Renal pelvis (tissue), 12 donors: ENCODE measurements at places on chromosomes 16 and 17. TPM values are rescaled to one million over a fixed set of nuclear protein-coding genes. Genes with fewer than 3 reads are reported as not detected.

Gene PRAC2
- polyA plus RNA-seq, result not detected

Gene KRTAP4-5
- not detected for polyA plus RNA-seq

Gene INTS2
- polyA plus RNA-seq, result 13.7 TPM

Gene NPB
- polyA plus RNA-seq, result 0.71 TPM

Gene KRTAP1-1
- polyA plus RNA-seq, result not detected

Gene TNP2
- not detected for polyA plus RNA-seq

Gene TNFSF13
- polyA plus RNA-seq, result 13.5 TPM

Gene KRT16
- polyA plus RNA-seq, result not detected

Gene KRTAP9-4
- not detected for polyA plus RNA-seq

Gene ABCA6
- 4.2 TPM for polyA plus RNA-seq

Gene KRT33A
- not detected for polyA plus RNA-seq

Gene ST6GALNAC2
- polyA plus RNA-seq, result 9.2 TPM

Gene TPSB2
- polyA plus RNA-seq, result 0.19 TPM

Gene NPTX1
- polyA plus RNA-seq, result 1.4 TPM

Gene TRPV2
- polyA plus RNA-seq, result 1.7 TPM

Gene ITGB3
- 16.5 TPM for polyA plus RNA-seq

Gene RNF43
- 10.7 TPM for polyA plus RNA-seq

Gene PYY
- polyA plus RNA-seq, result 0.30 TPM

Gene GRB7
- 56.5 TPM for polyA plus RNA-seq

Gene OR1A1
- not detected for polyA plus RNA-seq

Gene PDPK1
- polyA plus RNA-seq, result 49.4 TPM

Gene FZD2
- 48.9 TPM for polyA plus RNA-seq

Gene TNS4
- 0.08 TPM for polyA plus RNA-seq

Gene SLC13A2
- 13.0 TPM for polyA plus RNA-seq

Gene CAMTA2
- 25.3 TPM for polyA plus RNA-seq

Gene SLFN13
- 37.5 TPM for polyA plus RNA-seq

Gene GPR142
- not detected for polyA plus RNA-seq

Gene IQCK
- polyA plus RNA-seq, result 51.0 TPM

Gene SPATA2L
- 9.0 TPM for polyA plus RNA-seq

Gene GH1
- not detected for polyA plus RNA-seq

Gene CCL16
- polyA plus RNA-seq, result 0.42 TPM

Gene RPTOR
- 22.9 TPM for polyA plus RNA-seq

Gene KRT33B
- not detected for polyA plus RNA-seq

Gene ADAM11
- polyA plus RNA-seq, result 3.7 TPM

Gene ZNF821
- polyA plus RNA-seq, result 20.9 TPM

Gene SLC5A10
- 0.55 TPM for polyA plus RNA-seq

Gene KRTAP9-2
- not detected for polyA plus RNA-seq

Gene MRC2
- 79.6 TPM for polyA plus RNA-seq

Gene SLFN14
- 0.22 TPM for polyA plus RNA-seq

Gene LRRC37A3
- polyA plus RNA-seq, result 37.6 TPM

Gene SRRM2
- 787 TPM for polyA plus RNA-seq

Gene KRT32
- not detected for polyA plus RNA-seq

Gene SLFN12
- 14.2 TPM for polyA plus RNA-seq

Gene TBC1D3K
- not detected for polyA plus RNA-seq

Gene GP1BA
- polyA plus RNA-seq, result 2.1 TPM
